ENCODE measurements at places on chromosomes 7 and 10.

- peak; percentile 21 for DNase-seq
Observed at GRCh38 chr7:43905956-43906330, 453 bp downstream of the URGCP start.

GRCh38 chr10:121788115-121788514 lies 139.7 kb downstream of the ATE1 start:
- no peak for DNase-seq

DNA sequence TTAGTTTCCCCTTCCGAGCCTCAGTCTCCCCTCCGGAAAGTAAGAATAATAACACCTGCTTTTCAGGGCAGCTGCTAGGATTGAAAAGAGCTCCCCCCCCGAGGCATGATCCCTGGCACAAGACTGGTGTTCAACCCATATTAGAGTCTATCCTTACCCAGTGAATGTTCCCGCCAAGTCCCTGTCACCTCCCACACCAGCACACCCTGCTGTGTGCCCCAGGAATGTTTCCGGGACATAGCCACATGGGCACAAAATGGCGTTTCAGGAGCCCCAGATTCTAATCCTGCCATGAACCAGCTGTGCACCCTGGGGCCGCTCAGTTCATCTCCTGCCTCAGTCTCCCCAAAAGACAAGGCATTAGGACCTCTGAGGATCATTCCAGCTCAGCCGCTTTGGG lies 563 bp downstream of the MUC17 start:
- no peak for DNase-seq

- no peak for DNase-seq
Observed at GRCh38 chr10:89062861-89063260, 72.3 kb downstream of the FAS start.

DNA sequence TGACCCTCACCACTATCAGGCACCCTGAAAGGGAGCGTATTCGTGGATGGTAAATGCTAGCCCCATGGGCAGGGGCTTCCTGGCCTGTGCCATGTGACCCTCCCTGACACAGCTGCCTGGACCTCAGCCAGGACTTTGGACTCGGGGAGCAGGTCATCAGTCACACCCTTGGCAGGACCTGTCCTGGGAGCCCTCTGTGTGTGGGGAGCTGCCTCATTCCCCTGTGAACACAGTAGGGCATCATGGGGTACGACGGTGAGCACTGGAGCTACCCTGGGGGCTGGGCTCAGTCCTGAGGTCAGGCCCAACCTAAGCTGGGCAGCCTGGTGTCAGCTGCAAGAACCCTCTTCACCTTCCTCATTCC lies 129.3 kb upstream of the FAM20C start:
- DNase-seq, result no peak

GRCh38 chr10:11142777-11143176 lies 125.1 kb downstream of the CELF2 start:
- no peak for DNase-seq

DNA sequence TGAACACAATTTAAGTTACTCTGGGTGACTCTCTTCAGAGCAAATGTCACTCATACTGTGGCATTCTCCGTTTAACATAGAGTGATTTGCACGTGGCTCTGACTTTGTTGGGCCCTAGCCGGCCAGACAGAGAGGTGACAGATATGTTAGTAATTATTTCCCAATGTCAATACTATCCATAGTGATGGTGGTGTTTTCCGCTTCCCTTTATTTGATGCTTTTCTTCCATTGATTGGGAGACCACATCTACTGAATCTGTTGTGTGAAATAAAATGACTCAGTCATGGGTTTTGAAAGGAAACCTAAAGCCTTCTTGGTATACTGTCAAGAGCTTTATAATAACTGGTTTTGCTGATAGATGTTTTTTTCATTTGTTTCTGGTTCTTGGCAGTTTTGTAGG lies 7.4 kb downstream of the AVL9 start:
- no peak for DNase-seq

DNA sequence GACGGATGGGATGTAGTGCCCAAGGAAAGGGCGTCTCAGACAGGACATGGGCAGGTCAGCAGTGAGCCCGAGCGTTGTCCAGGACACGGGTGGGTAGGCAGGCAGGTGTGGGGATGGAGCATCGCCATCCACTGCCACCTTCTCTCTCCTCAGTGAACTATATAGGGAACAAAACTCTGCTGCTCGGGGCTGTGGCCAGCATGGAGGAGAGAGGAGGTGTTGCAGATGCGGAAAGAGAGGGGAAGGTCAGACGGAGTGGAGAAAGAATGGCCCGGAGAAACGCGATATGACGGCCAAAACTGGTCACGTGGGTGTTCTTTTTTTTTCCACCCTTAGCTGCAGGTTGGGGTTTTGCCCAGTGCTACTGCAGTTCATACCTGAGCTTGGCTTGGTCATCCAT lies 71.2 kb downstream of the GRID1 start:
- DNase-seq, result no peak

- DNase-seq, result no peak
Observed at GRCh38 chr10:92486637-92487036, 87.3 kb downstream of the IDE start.

DNA sequence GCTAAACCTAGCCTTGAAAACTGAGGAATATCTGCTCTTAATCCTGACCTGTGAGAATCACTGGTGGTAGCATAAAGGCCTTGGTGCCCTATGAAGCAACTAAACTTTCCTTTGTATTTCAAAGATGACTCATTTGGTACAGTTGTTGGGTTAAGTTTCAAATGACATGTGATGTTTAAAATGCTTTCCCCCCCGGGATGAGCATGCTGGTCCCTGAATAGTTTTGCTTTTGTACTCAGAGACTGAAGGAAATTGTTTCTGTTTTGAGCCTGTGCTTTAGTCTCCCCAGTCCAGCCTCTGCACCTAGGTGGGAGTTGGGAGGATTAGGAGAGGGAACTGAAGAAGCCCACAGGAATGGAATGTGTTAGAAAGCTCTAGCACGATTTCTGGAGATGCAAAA lies 258.9 kb upstream of the NPY start:
- no peak for DNase-seq

GRCh38 chr7:116859323-116859722 lies 3.1 kb upstream of the CAPZA2 start:
- DNase-seq, result peak; percentile 70

DNA sequence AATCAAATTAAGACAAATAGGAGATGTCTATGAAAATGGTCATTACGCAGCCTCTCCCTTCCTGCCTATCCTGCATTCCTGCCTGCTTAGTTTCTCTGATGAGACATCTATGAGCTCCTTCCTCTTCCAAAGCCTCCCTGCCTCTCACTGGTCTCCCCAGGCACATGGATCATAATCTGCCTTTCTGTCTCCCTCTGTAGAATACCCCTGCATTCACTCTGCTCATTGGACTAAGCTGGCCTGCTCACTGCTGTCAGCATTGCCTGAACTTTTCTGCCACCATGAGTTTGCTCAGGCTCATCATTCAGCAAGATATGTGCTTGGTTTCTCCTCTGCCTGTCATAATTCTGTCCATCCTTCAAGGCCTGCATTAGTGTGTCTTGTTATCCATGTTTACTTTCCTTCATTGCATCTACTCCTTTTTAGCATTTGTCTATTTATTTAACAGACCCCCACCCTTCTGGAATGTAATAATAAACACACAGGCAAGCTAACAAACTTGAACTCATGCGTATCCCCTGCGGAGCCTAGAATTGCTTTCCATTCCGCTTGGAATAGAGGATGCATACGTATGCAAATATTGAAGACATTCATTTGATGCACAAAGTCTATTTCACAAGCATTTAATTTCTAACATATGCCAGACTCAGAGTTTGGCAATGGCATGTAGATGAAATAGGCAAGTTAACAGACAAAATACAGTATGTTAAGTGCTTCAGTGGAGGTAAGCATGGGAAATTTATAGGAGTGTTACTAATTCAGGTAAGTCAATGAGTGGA lies 88.3 kb downstream of the PTPRZ1 start:
- peak; percentile 8 for DNase-seq

DNA sequence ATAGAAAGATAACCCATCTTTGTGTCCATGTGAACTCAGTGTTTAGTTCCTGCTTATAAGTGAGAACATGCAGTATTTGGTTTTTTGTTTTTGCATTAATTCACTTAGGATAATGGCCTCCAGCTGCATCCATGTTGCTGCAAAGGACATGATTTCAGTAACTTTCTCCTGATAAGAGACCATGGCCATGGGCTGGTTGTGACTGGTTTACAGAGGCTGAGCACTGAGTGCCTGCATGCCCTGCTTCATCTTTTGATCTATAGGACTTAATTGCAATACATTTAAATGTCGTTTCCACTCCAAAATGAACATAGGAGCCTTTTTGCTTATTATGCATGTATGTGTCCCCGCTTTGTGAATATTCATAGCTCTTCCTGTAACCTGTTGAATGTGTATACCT lies 101.3 kb upstream of the IGFBP3 start:
- DNase-seq, result no peak

GRCh38 chr7:132291481-132291880 lies 284.8 kb downstream of the PLXNA4 start:
- DNase-seq, result no peak

GRCh38 chr7:143345428-143345900 lies 17.0 kb downstream of the FAM131B start:
- no peak for DNase-seq

DNA sequence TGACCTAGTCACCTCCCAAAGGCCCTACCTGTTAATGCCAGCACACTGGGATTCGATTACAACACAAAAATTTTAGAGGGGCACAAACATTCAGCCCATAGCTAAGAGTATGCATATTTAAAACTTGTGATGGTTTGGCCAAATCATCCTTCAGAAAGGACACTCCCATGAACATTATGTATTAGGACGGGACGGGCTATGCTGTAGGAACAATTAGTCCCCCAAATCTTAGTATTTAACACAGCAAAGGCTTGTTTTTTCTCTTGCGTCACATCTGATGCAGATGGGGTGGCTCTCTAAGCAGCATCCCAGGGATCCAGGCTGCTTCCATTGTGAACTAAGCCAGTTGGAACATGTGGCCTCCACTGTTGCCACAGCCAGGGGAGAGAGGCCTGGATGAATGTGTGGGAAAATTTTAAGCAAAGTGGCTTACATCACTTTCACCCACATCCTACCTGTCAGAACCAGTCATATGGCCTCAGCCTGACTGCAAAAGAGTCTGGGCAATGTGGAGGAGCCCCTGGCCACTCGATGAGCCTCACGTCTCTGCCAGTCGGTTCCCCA lies 26.6 kb downstream of the CHST3 start:
- no peak for DNase-seq

- DNase-seq, result no peak
Observed at GRCh38 chr7:93202594-93203250, 23.5 kb downstream of the HEPACAM2 start.

- DNase-seq, result no peak
Observed at GRCh38 chr7:38127216-38128207, 50.5 kb upstream of the STARD3NL start.

- peak; percentile 80 for DNase-seq
Observed at GRCh38 chr7:5665094-5666025, 116.1 kb downstream of the RNF216 start.

GRCh38 chr10:44571701-44572100 lies 186.8 kb upstream of the CXCL12 start:
- DNase-seq, result no peak

GRCh38 chr7:43904533-43905208 lies 1.7 kb downstream of the URGCP start:
- no peak for DNase-seq

DNA sequence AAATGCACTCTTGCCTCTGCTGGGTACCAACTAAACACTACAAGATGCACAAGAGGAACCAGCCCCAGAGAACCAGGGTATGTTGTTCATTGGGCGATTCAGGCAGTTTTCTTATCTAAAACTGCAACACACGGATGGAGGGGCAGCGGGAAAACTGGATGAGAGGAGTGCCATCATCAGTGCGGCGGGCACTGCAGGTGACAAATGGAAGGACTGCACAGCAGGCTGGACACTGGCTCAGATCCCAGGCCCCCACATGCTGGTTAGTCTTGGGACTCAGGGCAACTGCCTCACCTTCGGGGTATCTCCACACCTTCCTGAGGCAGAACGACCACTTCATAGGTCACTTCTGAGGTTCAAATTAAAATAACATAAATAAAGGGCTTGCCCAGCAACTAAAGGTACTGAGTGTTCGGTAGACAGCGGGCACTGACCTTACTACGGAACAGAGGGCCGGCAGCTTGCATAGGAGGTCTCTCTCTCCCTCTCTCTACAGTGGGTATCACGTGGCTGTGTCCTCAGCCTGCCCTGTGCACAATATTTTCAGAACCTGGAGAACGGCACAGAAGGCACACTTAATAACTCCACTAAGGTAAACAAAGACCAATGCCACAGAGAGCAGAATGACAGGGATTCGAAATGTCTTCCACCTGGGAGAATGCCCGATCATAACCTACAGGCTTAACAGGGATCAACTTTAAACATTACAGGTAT lies 72.1 kb downstream of the GRB10 start:
- no peak for DNase-seq

- DNase-seq, result no peak
Observed at GRCh38 chr10:71406878-71407277, 10.2 kb downstream of the CDH23 start.

DNA sequence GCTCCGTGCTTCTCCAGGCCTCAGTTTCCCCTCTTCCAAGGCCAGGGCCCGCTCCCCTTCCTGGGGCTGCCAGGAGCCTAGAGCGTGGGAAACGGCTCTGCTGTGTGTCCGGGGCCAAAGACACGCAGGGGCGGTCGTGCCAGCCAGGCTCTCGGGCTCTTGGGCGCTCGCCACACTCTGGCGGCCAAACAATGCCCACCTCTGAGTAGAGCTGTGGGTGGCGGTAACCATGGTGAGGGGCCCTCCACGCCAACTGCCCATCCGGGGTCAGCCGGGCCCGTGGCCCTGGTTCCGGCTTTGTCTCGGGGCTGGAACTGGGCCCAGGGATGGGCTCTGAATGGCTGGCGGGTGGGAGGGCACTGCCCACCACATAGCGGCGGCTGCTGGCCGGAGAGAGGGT lies 16.0 kb downstream of the GRIFIN start:
- DNase-seq, result no peak

- DNase-seq, result no peak
Observed at GRCh38 chr10:72124989-72125388, 36.6 kb upstream of the SPOCK2 start.

DNA sequence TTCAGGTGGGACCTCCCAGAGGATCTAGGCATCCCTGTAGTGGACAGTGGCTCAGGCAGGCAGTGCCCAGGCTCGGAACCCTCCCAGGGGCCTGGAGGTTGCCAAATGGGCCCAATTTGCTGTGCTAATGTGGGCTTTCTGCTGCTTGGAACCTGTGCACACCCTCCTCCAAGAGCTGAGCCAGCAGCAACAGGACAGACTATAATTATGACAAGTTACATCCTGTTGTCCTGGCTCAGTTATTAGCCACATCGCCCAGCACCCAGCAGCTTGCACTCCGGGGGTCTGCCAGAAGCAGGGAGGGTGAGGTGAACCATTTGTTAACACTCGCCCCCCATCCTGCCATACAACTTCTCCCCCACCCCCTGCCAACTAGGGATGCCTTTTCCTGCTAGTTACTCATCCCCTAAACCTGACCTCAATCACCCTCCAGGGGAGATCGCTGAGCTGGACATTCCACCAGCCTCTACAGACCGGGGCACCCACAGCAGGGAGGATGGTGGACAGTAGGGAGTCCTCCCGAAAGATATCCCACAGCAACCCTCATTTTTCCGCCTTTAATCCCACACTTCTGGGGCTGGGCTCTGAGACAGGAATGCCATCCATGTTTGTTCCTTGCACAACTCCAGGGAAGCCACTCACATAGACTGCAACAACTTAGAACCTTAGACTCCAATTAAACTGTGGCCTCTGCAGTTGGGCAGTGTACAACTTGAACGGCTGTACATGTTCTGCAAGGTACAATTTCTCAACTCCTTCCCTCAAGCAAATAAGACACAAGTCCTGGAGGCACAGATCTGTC lies 7.9 kb upstream of the MYL10 start:
- no peak for DNase-seq
